ENCODE measurements at places on chromosomes 6 and 20.

DNA sequence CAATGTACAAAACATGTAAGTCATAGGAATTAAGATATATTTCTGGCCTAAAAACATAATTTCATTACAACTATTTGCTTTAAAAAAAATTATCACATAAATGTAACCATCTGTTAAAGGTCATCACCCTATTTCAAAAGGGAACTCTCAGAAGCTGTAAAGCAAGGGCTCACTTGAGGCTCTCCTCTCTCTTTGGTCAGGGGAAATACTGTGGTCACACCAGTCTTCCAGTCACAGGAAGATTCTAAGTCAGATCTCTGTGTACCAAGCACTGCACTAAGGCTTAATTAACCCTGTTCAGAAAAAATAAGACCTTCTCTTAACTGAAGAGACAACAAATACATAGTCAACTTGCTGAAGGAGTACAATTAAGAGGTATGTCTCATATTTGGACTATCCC is 75.6 kb downstream of the MMS22L start:
- no peak for DNase-seq

GRCh38 chr6:53446151-53446550 is 97.4 kb upstream of the ELOVL5 start:
- DNase-seq = no peak

- no peak for DNase-seq
These were observed 576 bp upstream of the RRP36 start for GRCh38 chr6:43020847-43021246.

DNA sequence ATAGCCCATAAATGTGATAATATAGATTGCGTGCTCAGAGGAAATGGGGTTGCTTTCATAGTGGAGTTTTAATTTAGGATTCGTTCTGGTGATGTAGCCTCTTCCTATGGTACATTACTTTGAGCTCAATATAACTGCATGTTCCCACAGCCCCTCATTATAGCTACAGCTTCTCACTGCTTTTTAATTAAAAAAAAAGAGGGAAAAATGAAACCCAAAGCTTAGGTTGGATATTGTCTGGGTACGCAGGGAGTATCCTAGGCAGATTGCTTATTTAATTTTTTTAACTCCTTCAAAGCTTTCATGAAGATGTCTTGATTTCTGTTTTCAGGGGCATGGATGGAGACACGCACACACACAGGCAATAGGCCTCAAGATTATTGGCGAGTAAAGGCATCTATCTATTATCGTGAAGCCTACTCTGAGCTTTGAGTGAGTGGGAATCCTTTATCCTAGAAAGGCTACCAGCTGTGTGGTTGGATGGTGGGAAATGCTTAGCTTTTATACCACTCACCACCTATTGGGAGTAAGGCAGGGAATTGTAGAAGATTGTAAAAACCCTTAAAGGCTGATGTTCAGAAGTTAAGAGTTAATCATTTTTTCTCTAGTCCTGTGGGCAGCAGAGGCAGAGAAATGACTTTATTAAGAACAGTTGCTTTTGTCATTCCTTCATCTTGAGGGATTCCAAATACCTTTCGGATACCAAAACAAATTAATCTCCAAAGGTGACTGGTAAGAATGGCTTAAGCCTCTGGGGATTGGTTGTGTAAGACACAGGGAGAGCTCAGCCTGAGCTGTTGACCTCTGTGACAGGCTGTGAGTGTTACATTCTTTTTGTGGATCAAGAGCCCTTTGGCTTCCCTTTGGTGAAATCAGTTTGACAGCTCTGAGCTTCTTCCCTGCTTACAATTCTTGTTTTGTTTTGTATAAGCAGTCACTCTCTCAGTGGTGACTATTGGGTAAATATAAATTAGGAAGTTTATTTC is 33.4 kb downstream of the CTNNBL1 start:
- DNase-seq = no peak

DNA sequence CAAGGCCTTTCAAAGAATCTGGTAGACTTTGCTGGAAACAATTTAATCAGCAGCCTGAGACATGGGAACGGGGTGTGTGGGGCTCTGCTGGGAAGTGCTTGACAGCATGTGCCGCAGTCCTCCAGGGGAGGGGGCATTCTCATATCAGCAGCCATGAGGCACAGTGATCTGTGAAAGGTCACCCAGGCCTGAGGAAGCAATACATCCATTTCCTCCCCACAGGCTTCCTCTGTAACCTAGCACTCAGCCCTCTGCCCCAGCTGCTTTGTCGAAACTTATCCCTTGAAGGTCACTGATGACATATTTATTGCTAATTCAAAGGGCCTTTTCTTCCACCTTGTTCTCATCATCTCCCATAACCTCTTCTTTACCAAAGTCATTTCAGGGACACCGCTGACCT is 103.3 kb downstream of the TNFAIP3 start:
- DNase-seq = no peak

DNA sequence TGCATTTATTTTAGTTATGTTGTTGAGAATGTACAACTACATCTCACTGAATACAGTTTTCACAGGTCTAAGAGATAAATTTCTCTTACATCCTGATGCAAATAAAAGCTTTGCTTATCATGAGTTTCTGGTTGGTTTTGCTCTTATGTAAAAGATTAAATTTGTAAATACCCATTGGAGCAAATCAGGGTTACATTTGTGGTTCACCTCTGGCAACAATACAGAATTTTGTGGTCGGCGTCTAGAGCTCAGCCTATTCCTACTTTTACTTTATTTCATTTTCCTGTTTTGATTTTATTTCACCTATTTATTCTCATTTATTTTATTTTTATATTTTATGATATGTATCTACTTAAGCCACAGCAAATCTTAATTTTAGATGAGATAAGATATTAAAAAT is 271.9 kb upstream of the MARCKS start:
- DNase-seq = no peak

- DNase-seq = no peak
These were observed 18.8 kb upstream of the CLPSL2 start for GRCh38 chr6:35757456-35758123.

GRCh38 chr6:101203664-101204063 is 189.8 kb upstream of the GRIK2 start:
- DNase-seq = no peak

DNA sequence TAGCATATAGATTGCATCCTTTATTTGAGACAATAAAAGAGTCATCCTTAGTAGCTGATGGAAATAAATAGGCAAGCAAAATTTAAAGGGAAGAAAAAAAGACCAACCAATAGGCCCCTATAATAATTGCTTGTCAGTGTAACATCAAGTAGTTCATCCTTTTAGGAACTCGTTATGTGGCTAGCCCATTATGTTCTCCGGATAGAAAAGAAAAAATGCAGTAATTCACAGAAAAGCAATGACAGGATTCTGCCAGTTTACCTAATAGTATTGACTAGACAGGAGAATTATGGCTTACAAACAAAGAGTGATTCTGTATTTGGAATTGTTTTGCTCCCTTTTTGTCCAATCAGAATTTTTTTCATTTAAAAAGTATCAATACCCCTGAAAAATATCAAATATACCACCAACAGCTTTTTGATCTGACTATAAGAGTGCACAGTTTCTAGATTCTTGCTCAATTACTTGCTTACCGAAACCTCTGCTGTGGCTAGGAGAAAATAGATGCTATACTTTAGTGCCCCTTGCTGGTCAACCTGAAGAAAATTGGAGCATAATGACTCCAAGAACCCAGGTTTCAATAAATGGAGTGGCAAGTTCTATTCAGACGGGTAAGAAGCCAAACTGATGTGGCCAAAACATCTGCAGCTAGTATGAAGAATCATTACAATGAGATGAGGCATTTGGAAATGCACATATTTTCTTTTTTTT is 91.5 kb upstream of the SASH1 start:
- DNase-seq = peak; percentile 35

DNA sequence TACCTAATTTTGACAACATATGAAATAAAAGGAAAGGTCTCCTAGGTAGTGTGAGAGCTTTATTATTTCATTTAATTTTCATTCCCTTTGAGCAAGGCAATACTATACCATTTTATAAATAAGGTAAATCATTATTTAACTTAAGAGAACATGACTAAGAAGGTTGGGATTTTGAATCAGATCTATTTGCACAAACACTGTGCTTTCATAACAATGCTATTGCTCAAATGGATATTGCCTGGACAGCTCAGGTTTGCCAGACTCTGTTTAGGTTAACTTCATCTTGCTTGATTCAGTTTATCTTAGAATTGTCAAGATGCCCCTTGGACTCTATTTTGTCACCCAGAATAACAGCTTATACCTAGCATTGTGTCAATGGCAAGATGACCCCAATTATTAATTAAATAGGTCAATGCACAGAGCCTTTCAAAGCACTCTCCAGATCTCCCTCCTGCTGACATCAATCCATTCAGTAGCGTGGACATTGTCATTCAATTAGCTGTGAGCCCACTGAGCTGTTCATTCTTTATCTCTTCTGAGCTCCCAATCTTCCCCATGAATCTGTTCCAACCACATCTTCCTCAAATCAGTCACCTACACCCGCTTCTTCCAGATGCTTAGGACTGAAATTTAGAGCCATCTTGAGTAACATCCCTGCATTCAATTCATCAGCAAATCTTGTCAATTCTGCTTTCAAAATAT is 42.1 kb upstream of the TMEM30A start:
- DNase-seq = no peak

GRCh38 chr6:145865595-145865994 is 51.0 kb upstream of the FBXO30 start:
- DNase-seq = no peak

DNA sequence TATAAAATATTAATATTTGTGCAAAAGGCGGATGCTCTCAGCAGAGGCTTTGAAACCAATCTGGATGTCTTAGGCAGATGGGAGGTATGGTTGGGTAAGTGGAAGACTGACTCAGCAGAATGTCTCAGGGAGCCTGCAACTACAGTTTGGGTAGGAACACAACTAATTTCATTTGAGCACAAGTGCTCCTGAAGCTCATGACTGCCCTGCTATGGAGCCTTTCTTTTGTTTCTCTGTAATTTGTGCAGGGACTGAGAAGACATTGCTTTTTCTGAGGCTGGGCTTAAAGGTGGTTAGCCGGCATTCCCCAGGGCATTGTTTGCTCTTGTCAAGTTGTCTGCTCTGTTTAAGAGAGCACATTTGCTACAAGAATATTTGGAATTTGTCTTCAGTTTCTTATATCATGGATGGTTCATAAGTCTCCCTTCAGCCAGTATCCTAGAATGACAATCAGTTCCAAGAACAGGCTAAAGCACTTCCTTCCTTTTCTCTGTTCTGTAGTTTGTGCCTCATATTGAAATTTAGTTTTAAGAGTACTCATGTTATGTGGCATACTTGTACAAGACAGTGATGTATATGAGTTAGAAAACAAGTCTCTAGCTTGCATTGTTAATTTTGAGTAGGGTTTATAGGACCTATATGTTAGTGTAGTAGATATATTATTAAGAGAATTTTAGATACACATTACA is 208.3 kb downstream of the ZFAND3 start:
- DNase-seq = no peak

GRCh38 chr6:16141514-16141913 is 12.6 kb downstream of the MYLIP start:
- DNase-seq = no peak

GRCh38 chr6:165245701-165246100 is 63.7 kb downstream of the C6orf118 start:
- no peak for DNase-seq

DNA sequence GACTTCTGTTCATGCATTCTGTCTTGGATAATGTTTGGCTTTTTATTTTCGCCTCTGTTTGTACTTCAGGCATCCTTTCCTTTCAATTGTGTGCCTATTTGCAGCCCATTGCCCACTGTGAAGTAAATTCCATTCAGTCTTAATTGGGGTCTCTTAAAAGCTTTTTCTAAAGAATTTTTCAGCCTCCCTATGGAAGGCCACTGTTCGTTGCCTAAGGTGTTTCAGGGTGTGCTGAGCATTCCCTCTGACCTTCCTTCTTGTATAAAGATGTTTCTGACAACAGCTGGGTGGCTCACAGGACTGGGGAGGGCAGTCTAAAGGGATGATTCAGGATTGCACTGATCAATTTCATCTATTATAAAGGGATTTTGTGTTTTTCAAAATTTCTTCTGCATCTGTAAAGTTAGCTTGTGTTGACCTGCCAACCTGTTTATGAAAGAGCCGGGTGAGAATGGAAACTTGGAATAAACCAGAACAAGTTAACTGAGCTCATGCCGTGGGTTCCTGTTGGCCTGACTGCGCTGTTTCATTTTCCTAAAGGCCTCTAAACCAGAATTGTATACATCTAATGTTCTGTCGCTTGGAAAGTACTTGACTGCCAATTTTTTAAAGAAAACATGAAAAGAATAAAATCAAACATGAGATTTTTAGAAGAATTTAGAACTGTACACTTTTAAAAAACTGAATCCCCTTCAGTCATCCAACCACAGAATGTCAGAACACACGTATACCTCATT is 14.3 kb downstream of the PHACTR2 start:
- DNase-seq = no peak

- no peak for DNase-seq
These were observed 7.4 kb downstream of the GFOD1 start for GRCh38 chr6:13479971-13480434.

DNA sequence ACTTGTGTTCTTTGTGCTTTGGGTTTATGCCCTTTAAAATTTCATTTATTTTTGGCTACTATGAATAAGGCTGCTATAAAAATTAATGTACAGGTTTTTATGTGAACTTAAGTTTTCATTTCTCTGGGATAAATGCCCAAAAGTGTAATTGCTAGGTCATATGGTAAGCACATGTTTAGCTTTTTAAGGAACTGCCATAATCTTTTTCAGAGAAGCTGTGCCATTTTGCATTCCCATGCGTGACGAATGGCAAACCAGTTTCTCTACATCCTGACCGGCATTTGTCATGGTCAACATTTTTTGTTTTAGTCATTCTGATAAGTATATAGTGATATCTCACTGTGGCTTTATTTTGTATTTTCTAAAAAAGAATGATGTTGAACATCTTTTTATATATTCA is 236.0 kb upstream of the SGK1 start:
- no peak for DNase-seq

GRCh38 chr6:28634411-28634760 is 108.7 kb downstream of the GPX5 start:
- no peak for DNase-seq

- no peak for DNase-seq
These were observed 81.4 kb downstream of the ANKS1A start for GRCh38 chr6:34970488-34970887.
